ENCODE measurements at places on chromosomes 12 and 14.

GRCh38 chr14:21215130-21215878 lies 53.9 kb downstream of the HNRNPC start:
- no peak for DNase-seq

- no peak for DNase-seq
Observed at GRCh38 chr14:61557262-61557661, 138.1 kb upstream of the HIF1A start.

GRCh38 chr14:83164016-83164415 lies 1630.4 kb upstream of the SEL1L start:
- DNase-seq = no peak

DNA sequence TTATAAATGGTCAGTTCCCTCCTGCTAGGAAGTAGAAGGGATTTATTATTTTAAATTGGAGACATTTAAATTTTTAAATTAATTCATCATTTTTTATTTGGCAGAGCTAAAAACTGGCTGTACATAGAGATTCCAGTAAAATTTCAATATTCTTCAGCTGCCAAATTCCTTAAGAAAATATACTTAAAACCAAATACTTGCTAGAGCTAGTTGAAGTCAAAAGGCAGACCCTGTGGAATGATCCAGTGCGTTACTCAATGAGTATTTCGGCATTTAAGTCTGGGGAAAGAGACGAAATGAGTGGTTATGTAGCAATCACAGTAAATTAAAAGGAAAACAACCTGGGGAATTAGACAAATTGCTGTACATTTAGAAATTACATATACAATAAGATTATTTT lies 1104.7 kb downstream of the SLC6A15 start:
- DNase-seq = no peak

- no peak for DNase-seq
Observed at GRCh38 chr14:68594737-68595380, 198.0 kb downstream of the ZFP36L1 start.

All from T follicular helper cell (primary cell).